NB4 (cell line): ENCODE measurements at places on chromosomes 7 and 10.

DNA sequence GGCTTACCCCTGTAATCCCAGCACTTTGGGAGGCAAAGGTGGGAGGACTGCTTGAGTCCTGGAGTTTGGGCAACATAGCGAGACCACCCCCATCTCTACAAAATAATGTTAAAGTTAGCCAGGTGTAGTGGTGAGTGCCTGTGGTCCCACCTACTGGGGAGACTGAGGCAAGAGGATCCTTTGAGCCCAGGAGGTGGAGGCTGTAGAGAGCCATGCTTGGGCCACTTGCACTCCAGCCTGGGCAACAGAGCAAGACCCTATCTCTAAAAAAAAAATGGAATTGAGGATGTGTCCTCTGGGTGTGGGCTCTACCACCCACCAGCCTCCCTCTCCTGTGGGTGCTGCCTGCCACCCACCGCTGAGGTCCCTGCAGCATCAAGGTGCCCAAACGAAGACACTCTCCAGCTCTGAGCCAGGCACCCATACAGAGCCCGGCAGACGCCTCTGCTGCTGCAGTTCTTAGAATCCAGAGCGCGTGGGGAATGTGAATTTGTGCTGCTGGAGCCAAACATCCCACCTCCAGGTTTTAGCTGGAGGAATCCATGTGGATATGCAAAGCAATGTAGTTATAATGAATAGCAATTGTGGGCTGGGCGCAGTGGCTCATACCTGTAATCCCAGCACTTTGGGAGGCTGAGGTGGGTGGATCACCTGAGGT lies 176.0 kb upstream of the TNRC18 start:
- DNase-seq, result no peak

- peak; percentile 36 for DNase-seq
Observed at GRCh38 chr10:27223964-27224363, 16.6 kb downstream of the ACBD5 start.

DNA sequence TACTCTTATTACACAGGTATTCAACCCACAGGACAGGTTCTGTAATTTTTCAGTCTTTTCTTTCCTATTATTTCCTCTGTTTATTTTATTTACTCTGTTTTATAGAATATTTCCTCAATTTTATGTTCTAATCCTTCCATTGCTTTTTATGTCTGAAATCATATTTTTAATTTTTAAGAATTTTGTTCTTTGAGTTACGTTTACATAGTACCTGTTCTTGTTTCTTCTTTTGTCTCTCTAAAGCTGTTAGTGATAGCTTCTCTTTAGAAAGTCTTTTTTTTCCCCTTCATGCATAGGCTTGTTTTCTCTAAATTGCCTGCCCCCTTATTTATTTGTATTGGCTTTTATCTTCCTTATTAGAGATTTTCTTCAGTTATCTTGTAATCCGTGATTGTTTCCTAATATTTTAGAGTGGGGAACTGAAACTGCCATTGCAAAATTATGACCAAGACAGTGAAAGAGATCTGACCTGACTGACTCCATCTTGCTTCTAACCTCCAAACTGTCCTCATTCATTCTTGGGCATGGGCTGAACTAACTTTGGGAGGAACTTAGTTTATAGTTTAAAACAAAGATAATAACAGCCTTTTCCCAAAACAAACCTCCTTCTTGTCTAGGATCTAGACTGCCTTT lies 187.6 kb downstream of the PFKFB3 start:
- no peak for DNase-seq

GRCh38 chr10:51488766-51489408 lies 210.5 kb downstream of the CSTF2T start:
- DNase-seq, result no peak

GRCh38 chr10:92811986-92812385 lies 36.3 kb upstream of the EXOC6 start:
- no peak for DNase-seq

DNA sequence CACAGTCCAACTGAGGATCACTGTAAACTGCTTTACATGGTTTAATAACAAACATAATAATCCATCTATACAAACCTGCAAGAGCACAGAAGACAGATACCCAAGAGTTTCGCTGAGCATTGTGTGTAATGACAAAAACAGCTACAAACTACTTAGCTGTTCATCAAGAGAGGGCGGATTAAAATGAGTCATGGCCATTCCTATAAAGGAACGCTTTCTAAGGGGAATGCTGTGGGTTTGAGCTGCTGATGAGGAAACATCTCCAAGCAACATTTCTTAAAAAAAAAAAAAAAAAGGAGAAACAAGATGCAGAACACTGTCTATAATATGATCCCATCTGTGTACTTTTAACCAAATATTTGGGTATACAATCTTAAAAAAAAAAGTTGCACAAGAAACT lies 33.8 kb downstream of the VOPP1 start:
- no peak for DNase-seq

DNA sequence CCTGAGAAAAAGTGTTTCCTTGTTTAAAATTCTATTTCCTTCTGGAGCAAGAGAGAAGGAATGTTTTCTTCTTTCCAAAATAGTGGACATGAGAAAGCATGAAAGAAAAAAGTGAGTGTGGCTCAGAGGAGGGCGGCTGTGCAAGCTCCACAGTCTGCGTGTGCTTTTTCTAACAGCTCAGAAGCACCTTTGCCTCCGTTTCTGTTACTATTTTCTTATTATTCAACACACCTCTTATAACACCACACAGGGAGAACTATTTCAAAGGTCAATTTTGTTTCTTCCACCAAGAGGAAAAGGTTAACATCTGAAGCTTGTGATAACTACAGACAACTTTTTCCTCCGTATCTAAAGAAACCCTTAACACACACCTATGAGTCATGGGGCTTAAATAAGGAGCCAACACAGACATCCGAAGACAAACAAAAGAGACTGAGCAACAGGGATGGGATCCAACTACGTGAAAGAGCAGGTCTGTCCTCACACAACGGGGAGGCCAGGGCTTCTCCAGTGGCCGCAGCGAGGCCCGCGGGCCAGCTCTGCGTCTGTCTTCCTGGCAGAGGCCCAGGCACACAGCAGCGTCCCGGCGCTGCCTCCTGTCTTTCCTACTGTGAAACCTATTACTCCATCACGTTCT lies 36.2 kb upstream of the NCAPG2 start:
- DNase-seq, result peak; percentile 55

- DNase-seq, result no peak
Observed at GRCh38 chr7:5345671-5346070, 62.9 kb downstream of the SLC29A4 start.

- no peak for DNase-seq
Observed at GRCh38 chr7:124662937-124663336, 102.7 kb downstream of the GPR37 start.

DNA sequence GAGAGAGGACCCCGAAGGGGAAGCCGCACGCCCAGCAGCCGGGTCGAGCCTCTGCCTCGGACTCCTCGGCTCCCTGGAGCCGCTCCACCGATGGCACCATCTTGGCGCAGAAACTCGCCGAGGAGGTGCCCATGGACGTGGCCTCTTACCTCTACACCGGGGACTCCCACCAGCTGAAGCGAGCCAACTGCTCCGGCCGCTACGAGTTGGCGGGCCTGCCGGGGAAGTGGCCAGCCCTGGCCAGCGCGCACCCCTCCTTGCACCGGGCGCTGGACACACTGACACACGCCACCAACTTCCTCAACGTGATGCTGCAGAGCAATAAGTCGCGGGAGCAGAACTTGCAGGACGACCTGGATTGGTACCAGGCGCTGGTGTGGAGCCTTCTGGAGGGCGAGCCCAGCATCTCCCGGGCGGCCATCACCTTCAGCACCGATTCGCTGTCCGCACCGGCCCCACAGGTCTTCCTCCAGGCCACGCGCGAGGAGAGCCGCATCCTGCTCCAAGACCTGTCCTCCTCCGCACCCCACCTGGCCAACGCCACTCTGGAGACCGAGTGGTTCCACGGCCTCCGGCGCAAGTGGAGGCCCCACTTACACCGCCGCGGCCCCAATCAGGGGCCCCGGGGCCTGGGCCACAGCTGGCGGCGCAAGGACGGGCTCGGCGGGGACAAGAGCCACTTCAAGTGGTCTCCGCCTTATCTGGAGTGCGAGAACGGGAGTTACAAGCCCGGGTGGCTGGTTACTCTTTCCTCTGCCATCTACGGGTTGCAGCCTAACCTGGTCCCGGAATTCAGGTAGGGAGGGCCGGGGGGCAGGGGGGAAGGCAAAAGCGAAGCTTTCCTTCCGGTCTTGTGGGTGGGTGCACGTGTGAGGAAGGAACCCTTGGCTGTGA lies 973 bp downstream of the GPR158 start:
- DNase-seq, result no peak

GRCh38 chr10:69632516-69633199 lies 2.6 kb downstream of the FAM241B start:
- DNase-seq, result no peak

GRCh38 chr7:100835903-100836811 lies 8.8 kb upstream of the EPHB4 start:
- DNase-seq, result no peak
